ENCODE measurements at places on chromosomes 5 and 9.

GRCh38 chr5:34918025-34918424 lies 2.5 kb downstream of the BRIX1 start:
- DNase-seq = no peak

- DNase-seq = no peak
Observed at GRCh38 chr9:88425538-88425950, 37.3 kb downstream of the SPIN1 start.

DNA sequence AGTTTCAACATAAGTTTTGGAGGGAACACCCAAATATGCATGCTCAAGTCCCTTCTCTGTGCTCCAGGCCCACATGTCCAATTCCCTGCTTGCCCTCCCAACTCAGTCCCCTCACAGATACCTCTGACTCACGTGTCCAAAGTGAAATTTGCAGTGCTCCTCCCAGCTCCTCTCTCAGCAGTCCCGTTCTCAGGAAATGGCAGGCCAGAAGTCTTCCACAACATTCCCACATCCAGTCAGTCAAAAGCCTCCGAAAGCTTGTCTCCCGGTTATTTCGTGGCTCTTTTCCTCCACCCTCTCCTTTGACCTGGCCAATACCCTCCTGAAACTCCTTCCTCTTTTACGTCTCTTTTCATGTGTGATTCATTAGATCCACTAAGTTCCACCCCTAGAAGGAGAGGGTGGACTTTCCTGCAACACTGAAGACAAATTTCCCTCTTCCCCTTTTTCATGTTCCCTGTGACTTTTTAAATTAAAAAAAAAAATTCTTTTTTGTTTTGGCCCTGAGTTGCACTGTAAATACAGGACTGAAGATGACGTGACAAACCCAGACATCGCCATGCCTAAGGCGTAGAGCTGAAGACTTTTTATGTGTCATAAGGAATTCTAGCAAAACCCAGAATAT lies 12.8 kb upstream of the MGAT1 start:
- no peak for DNase-seq

GRCh38 chr5:66769839-66770617 lies 173.8 kb downstream of the MAST4 start:
- DNase-seq = peak; percentile 48

DNA sequence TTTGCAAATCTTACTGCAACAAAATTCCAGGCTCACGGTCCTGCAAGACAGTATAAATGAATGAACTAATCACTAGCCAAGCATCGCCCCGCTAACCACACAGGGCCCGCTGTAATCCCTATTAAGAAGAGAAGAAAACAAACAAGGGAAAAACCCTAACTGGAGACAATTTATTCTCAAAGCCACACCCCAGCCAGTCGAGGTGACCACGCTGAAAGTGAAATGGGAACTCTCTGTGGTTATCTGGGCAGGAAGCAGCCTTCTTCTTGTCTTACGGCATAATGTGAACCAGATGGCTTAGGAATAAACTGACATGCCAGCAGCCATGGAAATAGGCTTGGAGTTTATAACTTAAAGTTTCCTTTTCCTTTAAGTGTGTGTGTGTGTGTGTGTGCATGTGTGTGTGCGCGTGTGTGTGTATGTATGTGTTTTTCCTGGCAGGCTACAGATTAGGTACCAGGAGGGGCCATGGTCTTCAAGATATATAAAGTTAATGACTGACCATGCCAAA lies 120.2 kb downstream of the SEMA6A start:
- no peak for DNase-seq

- DNase-seq = no peak
Observed at GRCh38 chr5:94711785-94712184, 93.3 kb downstream of the SLF1 start.

DNA sequence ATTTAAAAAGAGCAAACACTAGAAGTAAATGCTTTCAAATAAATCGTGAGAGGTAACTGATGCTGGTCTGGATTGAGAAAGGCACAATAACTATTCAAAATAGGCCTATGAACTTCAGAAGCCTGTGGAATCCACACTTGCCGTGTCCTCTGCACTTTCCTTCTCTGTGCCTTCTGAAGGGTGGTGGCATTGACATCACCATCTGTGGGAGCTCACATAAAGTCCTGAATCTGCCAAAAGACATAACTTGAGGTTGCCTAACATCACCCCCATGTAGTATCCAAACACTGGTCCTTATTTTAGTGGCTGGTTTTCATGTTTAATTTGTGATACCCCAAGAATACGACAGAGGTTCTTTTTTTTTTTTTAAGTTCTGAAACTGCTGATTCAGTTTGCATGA lies 59.8 kb downstream of the IRF1 start:
- no peak for DNase-seq

DNA sequence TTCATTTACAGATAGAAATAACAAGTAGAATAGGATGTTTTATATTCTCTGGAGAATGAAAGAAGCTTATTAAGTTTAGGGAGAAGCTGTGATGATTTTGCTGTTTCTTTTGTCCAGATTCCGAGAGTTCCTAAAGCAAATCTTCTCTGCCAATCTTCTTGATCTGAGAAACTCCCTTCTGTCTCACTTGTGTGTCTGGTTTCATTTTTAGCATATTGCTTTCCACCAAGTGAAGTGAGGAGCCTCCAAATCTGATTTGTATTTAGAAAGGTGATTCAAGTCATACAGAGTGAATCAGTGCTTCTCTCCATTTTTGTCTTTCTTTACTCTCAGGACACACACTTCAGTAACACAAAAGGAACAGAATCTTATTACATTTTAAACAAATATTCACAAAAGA lies 48.4 kb downstream of the STX17 start:
- no peak for DNase-seq

- DNase-seq = no peak
Observed at GRCh38 chr9:35552376-35552775, 52.7 kb upstream of the TESK1 start.

DNA sequence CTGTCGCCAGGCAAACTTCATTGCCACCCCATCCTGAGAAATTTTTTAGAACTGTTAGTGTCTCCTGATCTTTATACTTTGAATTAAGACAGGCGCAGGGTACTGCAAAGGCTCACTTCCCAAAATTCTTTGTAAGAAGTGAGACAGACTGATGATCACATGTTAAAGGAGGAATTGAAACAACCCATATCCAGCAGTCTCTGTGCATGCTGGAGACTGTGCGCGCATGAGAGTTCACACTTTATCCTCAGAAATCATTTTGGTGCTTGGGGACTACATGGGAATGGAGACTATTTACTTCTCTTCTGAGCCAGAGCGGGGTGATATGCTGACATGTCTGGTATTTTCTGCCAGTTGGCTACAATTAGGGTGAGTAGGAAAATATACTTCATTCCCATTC lies 91.2 kb downstream of the ZNF474 start:
- no peak for DNase-seq

DNA sequence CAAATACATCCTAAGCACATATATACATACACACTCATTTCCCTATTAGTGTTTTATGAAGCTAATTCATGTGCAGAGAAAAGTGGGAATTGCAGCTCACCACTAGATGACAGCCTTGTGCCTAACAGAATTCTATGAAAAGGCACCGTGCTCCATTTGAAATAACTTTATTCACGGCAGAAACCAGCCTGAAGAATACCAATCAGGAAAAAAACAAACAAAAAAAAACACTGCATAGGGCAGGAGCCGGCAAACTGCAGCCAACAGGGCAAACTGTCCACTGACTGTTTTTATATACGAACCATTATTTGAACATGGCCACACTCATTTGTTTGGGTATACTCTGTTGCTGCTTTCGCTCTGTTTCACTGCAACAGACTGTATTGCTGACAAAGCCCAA lies 33.6 kb downstream of the ERMP1 start:
- no peak for DNase-seq

- no peak for DNase-seq
Observed at GRCh38 chr5:2135354-2135753, 252.6 kb upstream of the IRX4 start.

- DNase-seq = no peak
Observed at GRCh38 chr5:115589043-115589442, 13.2 kb downstream of the TICAM2 start.

DNA sequence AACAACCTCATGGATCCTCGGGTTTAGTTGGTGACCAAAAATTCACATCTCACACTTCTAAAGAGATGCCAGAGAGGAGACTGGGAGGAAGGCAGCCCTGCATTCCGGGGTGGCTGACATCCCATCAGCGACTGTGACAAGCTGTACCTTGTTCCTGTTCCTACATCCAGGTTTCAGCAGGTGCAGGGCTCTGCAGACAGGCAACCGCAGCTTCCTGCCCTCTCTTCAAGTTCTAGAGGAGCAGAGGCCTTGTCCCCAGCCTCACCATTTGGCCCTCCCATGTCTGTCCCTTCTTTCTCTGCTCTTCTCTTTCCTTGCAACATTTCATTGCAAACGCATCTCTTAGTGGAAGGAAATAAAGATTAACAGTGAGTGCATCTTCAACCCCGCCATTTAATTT lies 454.6 kb downstream of the IRX1 start:
- no peak for DNase-seq

DNA sequence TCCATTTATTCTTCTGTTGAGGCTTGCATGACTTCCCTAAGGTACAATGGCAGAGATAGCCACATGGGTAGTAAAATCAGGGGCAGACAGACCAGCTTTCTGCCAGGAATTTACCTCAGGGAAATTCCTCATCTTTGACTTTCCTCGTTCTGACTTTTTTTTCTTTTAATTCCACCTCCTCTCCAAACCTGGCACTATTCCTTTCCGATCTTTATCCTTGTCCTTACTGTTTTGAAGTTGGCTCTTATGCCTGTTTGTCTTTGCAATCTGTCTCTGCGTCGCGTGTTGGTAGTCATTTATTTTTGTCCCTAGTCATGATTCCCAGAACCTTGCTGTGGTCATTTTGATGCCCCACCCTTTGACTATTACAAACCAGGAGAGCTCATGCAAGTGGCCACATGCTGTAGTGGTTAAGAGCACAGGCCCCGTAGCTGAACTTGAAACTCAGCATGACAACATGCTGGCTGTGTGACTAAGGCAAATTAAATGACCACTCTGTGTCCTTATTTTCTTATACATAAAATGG lies 19.0 kb downstream of the TMC1 start:
- DNase-seq = no peak

- DNase-seq = no peak
Observed at GRCh38 chr9:77710965-77711648, 63.0 kb upstream of the GNA14 start.

- DNase-seq = no peak
Observed at GRCh38 chr5:149381261-149381985, 2.3 kb upstream of the IL17B start.

DNA sequence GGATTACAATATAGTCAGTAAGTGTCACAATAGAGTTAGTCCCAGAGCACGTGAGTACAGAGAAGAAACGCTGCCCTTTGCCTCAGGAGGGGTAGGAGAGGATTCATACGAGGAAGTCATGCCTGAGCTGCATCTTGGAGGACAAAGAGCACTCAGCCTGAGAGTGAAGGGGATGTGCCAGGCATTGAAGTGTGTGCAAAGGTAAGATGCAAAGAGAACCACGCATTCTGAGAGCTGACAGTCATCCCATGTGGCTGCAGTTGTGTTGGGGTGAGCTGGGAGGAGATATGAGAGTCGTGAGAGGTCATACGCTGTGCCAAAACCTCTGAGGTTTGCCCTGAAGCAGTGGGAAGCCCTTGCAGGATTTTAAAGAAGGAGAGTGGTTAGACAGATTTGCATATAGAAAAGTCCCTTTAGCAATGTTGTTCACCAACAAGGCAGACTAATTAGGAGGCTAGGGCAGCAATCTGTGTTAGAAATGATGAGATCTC lies 97.5 kb downstream of the PIP5K1B start:
- DNase-seq = no peak

GRCh38 chr5:76356887-76357286 lies 46.2 kb upstream of the IQGAP2 start:
- DNase-seq = no peak

DNA sequence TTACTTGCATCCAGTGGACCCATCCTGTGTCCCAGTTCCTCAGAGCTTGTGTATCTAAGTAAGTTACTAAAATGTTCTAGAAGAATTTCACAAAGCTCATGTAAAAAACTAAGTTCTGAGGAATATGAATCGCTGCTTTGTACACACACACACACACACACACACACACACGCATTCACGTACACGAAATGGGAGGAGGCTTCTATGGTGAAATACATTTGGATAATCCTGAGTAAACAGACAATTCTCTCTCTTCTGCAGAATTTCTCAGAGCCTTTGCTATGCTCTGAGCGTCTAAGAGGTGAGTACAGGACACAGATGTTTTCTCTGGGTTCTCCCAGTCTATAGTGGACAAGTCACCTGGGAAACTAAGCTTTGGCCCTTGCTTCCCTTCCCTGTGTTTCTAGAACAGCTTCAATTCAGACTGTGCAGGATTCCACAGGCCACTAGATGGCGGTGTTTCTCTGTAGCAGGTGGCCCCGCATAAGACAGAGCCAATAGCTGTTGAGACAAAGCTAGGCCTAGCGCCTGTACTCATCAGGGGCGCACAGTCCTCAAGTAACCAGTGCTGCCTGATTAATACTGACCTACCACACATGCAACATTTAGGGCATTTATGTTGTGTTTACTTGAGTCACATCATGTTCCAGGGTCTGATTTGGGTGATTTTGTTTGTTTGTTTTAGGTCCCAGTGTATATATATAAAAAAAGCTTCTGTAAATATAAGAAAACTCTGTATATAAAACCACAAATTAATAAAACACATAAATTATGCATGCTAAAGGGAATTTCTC lies 114.8 kb downstream of the LIFR start:
- peak; percentile 88 for DNase-seq

GRCh38 chr5:149576021-149576420 lies 5.3 kb upstream of the ARHGEF37 start:
- DNase-seq = no peak

GRCh38 chr5:513216-514100 lies 10.8 kb downstream of the SLC9A3 start:
- no peak for DNase-seq

DNA sequence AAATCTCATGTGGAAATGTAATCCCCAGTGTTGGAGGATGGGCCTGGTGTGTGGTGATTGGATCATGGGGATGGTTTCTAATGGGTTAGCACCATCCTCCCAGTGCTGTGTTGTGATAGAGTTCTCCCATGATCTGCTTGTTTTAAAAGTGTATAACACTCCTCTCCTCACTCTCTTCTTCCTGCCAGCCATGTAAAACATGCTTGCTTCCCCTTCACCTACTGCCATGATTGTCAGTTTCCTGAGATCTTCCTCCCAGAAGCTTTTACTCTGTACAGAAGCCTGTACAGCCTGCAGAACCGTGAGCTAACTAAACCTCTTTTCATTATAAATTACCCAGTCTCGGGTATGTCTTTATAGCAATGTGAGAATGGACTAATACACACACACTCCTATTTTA lies 499.1 kb downstream of the RASEF start:
- no peak for DNase-seq

GRCh38 chr9:127941062-127941960 lies 3.7 kb upstream of the DPM2 start:
- no peak for DNase-seq

DNA sequence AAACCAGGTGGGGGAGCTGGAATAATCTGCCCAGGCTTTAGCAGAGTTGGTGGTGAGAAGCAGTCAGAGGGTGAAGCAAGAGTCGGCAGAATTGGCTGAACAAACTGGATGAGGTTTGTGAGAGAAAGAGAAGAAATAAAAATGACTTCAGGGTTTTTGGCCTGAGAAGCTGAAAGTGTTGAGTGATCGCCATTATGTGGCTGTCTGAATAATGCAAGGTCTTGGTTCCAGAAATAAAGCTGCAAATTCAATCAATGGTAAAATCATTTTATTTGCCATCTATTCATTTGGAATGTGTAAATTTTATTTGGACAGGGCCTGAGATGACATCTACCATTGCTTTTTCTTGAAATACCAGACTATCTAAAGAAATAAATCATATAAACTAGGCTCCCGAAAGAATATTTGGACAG lies 50.4 kb upstream of the DAB2 start:
- no peak for DNase-seq

GRCh38 chr5:36730537-36731216 lies 124.3 kb downstream of the SLC1A3 start:
- DNase-seq = no peak
